ENCODE measurements at places on chromosomes 3 and 15. TPM values are rescaled to one million over a fixed set of nuclear protein-coding genes. Genes with fewer than 3 reads are reported as not detected.
A peak's percentile ranks its signal among the peaks of the same experiment; 100 is the strongest.

DNA sequence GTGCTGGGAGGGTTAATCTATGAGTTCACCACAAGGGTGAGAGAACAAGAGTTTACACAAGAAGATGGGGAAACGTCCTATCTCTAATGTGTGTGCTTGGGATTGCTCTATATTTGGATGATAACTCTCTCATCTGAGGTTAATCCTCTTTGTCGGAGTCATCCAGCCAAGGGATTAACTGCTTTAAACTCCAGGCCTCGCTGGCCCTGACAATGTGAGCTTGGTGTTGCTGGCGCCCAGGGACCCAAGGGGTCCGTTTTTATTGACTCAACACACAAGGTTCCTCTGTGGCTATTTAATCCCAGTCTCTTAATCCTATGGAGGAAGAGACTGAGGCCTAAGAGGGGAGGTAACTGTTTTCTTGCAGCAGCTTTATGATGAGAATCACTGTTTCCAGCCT, 14.2 kb downstream of the SV2B start:
- no peak overlapping the region for H3K4me3 ChIP-seq
- no peaks in the 10 kb centered on the region for H3K4me1 ChIP-seq
- H3K27ac ChIP-seq, result no peak overlapping the region

- no peak for DNase-seq
- H3K4me3 ChIP-seq, result no peak overlapping the region
- H3K4me1 ChIP-seq, result peaks cover 35% of the 10 kb centered on the region
- H3K27me3 ChIP-seq, result peaks cover 4% of the 10 kb centered on the region
Measured at GRCh38 chr3:59775761-59776325, 726.0 kb upstream of the CFAP20DC start.

DNA sequence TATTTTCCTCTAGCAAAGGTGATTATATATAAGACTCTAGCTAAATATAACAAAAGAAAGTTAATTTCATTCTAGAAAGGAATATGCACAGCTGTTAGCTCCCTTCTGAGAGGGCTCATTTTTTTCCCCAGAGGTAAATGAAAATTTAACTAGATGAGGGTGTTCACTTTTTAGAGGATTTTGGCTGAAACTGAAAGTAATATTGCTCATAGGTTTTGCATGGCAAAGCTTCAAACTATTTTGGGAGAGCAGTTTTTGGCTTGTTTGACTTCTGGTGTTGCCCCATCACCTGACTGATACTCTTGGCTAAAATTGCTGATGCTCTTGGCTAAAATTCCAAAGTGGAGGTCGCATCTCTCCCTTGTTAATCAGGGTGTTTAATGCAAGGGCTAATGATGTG, 311.9 kb downstream of the EDEM1 start:
- no peaks in the 10 kb centered on the region for H3K27me3 ChIP-seq
- 0 out of 2 replicates have a peak, but pooled peaks cover 3% of the 10 kb centered on the region for H3K36me3 ChIP-seq
- no peak overlapping the region for H3K27ac ChIP-seq
- no peaks in the 10 kb centered on the region for H3K4me1 ChIP-seq

DNA sequence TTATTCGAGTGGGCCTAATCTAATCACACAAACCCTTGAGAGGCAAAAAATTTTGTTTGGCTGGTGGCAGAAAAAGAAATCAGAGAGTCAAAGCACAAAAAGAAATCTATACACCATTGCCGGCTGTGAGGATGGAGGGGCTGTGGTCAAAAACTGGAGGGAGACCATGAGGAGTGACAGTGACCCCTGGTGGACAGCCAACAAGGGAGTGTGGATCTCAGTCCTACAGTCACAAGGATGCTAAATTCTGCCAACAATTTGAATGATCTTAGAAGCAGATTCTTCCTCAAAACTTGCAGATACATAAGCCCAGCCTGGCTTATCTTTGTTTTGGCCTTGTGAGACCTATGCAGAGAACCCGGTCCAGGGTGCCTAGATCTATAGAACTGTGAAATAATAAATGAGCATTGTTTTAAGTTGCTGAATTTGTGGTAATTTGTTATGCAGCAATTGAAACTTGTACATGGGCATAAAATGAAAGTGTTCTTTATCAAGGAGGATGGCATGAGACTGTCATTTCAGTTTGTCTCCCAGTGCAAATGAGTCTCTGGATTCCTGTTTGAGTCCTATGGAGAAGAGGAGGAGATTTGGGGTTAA, 103.0 kb upstream of the ARHGEF26 start:
- H3K4me3 ChIP-seq, result no peak overlapping the region
- H3K36me3 ChIP-seq, result no peaks in the 10 kb centered on the region
- DNase-seq, result no peak
- no peak overlapping the region for H3K27ac ChIP-seq
- no peaks in the 10 kb centered on the region for H3K4me1 ChIP-seq

DNA sequence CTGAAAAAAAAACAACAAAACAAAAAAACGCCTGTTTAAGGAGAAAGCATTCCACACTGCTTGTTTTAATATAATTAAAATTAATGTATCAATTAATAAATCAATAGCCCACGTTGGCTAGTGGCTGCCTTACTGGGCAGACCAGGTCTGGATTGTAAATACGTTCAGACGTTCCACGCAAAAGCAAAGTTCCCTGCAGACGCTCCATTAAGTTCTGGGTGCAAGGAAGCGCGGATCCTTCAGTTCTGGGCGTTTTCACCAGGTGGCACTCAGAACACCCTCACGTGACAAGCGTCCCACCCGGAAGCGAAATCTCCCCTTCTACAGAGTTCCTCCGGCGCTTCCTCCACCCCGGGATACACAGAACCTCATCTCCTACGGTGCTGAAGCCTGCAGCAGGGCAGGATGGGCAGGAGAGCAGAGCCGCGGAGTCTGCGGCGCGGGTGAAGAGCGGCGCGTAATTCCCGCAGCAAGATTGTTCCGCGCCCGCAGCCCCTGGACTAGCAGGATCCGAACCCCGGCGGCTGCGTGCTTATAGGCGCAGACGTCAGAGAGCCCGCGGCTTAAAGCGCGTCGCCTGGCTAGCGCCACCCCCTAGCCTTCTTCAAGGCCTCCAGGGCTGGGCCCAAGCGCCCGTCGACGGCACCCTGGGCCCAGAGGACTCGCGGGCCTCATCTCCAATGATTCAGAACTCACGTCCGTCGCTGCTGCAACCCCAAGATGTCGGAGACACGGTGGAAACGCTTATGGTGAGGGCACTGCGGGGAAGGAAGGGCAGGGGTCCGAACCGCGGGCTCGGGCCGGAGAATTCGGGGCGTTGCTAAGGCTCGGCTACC, at the start of gene SLC25A38:
TSS of gene SLC25A38 (plus strand) at position 326 of the 836 bp plus-strand sequence. CDS start at position 681, 355 bp downstream.
- peak within 1 kb of the TSS; percentile 99 for H3K4me3 ChIP-seq
- peak; percentile 78 for DNase-seq
- peaks cover 41% of the 10 kb centered on the region for H3K4me1 ChIP-seq

Gene EID1
- total RNA-seq, result 234 TPM
